ENCODE measurements at places on chromosomes 4 and X. TPM values are rescaled to one million over a fixed set of nuclear protein-coding genes. Genes with fewer than 3 reads are reported as not detected.

DNA sequence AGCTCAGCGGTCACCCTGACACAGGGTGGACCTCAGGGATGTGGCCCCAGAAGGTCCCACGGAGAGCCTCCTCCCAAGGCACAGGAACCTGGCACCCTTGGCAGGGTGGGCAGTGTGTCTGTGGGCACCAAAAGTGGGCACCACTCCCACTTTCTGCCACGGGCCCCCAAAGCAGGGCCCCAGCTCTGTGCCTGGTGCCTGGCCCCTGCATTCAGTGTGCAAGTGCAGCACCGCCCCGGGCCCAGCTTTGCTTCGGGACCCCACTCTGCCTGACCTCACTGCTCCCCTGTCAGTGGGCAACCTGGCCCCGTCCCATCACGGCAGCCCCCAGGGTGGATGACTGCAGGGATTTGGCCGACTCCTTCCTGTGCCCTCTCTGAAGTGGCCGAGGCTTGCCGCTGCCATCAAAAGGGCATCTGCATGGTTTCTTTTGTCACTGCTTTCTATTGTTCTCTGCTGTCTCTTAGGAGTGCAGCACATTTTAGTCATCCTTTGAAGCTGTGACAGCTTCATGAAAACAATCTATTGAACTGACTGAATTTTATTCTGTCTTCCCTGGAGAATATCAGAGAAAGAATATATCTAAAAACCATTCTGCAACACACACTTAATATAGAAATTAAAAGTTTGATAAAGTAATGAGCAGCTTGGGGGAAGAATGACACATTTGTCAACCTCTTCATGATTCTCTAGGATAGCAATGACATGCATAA, 302.4 kb downstream of the FAM47B start:
- H3K27me3 ChIP-seq = no peaks in the 10 kb centered on the region
- H3K4me1 ChIP-seq = no peaks in the 10 kb centered on the region
- H3K4me3 ChIP-seq = no peak overlapping the region
- no peak for DNase-seq
- H3K27ac ChIP-seq = no peak overlapping the region

- H3K36me3 ChIP-seq = no peaks in the 10 kb centered on the region
- H3K27ac ChIP-seq = no peak overlapping the region
- no peak overlapping the region for H3K4me3 ChIP-seq
- no peaks in the 10 kb centered on the region for H3K27me3 ChIP-seq
These were observed 5.7 kb downstream of the CYP2U1 start for GRCh38 chr4:107937040-107937439.

DNA sequence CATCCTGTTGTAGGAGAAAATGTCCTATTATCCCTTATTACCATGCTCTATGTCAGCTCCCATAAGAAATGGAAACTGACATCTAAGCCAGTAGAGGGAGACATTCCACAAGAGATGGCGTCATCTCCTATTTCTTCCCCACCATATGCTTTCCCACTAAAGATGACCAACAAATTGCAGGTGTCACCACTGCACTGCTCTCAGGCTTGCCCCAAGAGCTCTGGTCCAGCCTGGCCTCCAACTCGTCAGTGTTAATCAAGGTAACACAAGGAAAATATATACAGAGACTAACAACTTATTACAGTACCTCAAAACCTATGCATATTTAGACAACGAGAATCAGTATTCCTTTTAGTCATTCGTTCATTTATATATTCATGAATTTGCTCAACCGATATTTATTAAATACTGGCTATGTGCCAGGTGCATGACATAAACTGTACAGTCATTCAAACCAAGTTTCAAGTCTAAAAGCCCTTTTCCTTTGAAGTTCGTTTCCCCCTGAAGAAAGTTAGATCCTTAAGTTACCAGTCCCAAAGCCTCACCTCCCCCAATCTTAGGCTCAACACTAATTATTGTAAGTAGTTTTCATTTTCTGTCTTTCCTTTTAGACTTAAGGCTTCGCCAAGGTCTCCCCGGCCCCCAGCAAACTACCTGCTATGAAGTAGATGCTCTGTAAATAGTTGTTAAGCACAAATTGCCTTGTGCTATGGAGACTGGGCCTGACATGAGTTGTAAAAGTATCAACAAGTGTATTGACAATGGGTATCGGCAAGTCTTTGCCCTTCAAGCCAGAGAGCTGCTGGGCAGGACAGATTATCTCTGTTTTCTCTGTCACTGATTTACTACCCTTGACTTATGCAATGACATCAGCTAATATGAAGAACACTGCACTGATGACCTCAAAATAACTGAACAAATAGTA, 3.1 kb upstream of the FGB start:
- DNase-seq = peak; percentile 96
- H3K27ac ChIP-seq = peak overlapping the region; percentile 71
- no peaks in the 10 kb centered on the region for H3K36me3 ChIP-seq
- H3K4me3 ChIP-seq = no peak overlapping the region
- H3K27me3 ChIP-seq = no peaks in the 10 kb centered on the region
- peaks cover 46% of the 10 kb centered on the region for H3K4me1 ChIP-seq

Gene SPARCL1
- total RNA-seq = 0.04 TPM

Gene RWDD4
- 28.9 TPM for total RNA-seq

All from HepG2 (cell line).